CD4-positive, alpha-beta T cell treated with Interleukin-10 for 1 hour (primary cell): ENCODE measurements at places on chromosomes 4 and X.

DNA sequence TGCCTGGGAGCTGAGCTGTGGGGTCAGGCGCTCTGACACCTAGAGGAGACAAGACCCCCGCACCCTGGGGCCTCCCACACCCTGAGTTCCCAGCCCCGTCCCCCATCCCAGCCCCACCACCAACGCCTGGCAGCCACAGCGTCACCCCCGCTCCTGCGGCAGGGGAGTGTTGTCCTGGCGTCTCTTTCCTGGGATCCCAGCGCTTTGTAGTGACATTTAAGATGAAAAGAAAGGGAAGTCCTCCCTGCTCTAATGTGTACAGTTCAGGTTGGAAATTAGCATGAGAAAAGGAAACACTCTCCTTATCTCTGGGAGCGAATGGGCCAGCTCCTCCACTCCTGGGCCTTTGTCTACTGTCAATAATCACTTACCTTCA, 112.1 kb downstream of the FAM53A start:
- DNase-seq: no peak

GRCh38 chr4:33494150-33494549, 2750.2 kb downstream of the ARAP2 start:
- DNase-seq: no peak

- no peak for DNase-seq
Measured at GRCh38 chrX:13374364-13374763, 54.5 kb upstream of the ATXN3L start.

- DNase-seq: no peak
Measured at GRCh38 chr4:98664959-98665358, 6.5 kb upstream of the TSPAN5 start.

GRCh38 chr4:32318926-32319325, 1598.8 kb downstream of the PCDH7 start:
- DNase-seq: no peak

GRCh38 chr4:54066718-54067129, 2.3 kb upstream of the CHIC2 start:
- no peak for DNase-seq

GRCh38 chr4:56906489-56907393, 959 bp upstream of the REST start:
- peak; percentile 19 for DNase-seq

DNA sequence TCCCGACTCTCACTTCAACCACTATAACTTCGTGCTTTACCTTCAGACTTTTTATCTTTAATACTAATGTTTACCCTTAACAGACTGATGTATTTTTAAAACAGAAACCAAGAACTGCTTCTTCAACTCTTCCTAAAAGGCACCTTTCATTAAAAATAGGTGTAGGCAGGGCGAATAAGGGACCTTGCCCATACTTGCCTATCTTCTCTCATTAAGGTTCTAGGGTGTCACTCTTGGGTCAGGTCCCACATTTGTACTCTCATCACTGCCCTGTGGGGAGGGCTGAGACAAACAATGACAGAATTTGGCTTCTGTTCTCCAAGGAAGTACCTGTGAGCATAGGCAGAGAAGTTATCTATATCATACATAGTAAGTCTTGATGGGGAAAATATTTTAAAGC, 69.7 kb downstream of the ANKRD50 start:
- no peak for DNase-seq

DNA sequence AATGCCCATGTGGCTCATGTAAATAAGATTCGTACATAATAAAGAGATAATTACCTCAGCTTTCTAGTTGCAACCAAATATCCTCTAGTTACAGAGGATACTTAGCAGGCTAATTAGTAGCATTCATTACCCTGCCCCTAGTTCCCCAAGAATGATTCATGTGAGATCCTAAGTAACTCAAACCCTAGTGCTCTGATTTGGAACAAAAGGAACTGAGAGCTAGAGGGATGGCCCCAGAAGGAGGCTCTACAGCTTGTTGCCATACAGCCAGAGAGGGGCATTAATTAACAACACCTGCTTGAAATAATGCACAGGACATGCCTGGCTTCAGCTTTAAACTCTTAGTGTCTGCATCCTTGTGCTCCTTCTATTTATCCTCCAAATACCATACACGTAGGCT, 32.6 kb upstream of the CBR4 start:
- DNase-seq: no peak

GRCh38 chrX:78199851-78200250, 60.4 kb upstream of the TAF9B start:
- DNase-seq: peak; percentile 34

GRCh38 chr4:14125375-14126129, 498.0 kb upstream of the BOD1L1 start:
- no peak for DNase-seq

DNA sequence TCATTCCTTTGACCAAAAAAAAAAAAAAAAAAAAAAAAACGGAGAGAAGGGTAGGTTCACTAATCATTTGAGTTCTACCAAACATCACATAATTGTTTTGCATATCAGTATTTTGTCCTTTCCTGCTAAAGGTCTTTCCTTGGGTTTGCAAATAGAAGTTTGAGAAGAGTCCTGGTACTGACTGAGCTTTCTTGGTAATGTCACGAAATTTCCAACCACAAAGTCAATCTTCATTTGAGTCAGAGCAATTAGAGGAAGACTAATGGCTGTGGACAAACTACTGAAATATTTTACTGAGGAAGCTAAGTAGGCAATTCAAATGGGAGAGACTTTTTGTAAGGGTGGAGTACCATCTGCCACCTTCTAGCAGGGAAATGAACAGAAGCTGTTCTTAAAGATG, 21.7 kb upstream of the CD40LG start:
- no peak for DNase-seq

DNA sequence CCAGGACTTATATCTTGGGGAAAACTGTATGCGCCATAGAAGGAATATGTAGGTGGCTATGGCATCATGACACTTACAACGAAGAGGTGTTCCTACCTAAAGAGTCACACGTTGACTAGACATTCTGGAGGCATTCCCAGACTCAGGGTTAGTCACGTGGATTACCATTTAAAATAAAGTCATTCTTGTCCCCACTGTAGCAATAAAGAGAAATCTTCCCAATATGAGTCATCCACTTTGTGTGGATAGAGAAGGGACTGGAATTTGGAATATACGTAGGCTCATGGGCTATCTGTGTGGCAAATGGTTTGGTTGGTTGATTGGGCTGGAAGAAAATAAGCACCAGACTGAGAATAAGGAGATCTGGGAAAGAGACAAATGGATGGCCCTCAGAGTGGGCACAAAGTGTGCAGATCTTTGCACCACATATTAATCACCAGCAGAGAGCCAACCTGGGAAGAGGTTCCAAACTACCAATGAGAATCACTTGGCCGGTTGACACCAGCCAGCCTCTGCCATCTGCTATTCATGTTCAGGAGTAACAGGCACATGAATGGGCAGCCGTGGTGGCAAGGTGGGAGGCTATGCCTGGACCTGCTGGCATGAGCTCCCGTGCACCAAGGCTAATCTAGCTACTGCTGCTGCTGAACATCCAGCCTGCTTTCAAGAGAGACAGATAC, 41.0 kb downstream of the MTNR1A start:
- DNase-seq: no peak

DNA sequence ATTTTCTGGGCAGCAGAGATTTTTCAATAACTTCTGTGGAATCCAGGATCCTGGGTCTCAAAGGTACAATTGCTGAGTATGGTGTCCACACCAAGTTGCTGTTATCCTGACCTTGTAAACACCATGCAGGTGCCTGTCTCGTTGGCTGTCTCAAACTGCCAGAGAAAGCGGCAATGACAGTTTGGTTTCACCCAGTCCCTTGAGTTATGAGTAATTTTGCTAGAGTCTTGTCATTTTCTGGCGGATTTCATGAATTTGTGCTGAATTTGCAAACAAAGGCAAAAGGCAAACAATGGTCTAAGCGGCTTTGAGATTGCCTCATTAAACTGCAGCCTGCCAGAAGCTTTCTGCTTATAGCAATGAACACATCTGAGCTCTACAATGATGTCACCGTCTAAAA, 847.9 kb downstream of the RAB28 start:
- DNase-seq: no peak

DNA sequence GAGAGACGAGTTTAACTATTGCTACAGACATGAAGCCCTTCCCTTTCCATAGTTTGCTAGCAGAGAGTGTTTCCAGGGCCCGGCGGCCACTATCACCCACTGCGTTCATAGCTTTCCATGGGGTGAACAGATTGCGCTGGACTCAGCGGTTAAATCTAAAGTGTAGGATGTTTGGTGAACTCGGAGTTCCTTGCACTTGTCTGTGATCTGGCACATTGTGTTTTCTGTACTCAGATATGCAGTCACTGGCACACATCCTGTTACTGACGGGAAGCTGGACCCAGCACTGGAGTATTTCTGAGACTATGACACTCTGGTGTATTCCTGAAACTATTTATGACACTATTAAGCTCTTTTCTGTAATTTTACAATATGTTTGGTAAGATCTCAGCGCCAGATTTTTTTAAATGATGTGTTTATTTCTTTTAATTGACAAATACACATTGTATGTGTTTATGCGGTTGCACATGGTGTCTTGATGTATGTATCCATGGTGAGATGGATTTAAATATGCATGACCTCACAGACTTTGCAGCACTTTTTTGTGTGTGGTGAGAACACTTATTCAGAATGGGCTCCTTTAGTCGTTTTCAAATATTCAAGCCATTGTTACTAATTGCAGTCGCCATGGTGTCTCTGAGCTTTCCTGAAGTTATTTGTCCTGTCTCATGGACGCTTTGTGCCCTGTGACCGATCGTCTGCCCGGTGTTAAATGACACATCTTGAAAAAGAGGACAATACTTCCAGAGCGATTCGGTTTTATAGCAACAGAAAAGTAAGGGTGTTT, 14.1 kb downstream of the CD99 start:
- no peak for DNase-seq

DNA sequence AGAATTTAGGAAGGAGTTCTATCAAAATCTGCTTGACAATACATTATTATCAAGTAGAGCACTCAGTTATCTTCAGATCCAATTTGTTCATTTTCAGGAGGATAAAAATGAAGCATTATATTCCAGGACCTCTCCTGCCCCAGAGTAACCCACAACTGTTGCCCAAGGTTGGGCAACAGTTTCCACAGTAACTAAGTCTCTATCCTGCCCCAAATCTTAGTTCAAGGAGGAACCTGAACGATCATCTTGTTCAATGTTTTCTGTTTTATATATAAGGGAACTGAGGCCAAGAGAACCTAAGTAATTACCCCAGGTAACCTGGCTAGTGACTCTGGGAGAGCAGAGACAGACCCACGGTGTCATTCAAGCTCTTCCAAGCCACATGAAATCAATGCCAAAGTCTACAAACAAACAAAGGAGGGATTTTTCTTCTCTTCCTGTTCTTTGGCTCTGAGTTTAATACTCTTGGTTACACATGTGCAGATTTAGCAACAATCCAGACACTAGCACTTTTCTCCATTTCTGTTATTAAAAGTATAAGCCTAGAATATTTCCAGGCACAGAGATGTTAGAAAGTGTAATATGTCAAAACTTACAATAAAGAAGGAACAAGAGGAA, 105.6 kb downstream of the C4orf51 start:
- DNase-seq: no peak

DNA sequence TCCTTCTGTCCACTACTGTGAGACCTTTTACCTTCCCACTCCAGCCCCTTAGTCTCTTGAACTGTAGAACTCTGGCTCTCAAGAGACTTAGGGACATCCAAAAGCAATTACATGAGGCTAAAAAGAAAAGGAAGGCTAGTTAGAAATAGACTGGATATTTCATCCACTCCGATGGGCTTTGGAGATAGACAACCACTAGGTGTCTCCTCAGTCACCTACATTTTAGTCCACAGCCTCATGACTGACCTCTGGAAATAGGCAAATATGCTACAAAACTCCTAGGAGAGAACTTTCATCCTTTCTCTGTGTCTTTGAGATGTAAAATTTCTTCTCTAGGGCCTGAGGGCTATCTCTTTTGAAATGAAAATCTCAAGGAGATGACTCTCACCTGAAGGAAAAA, 45.1 kb upstream of the LAMP2 start:
- no peak for DNase-seq

DNA sequence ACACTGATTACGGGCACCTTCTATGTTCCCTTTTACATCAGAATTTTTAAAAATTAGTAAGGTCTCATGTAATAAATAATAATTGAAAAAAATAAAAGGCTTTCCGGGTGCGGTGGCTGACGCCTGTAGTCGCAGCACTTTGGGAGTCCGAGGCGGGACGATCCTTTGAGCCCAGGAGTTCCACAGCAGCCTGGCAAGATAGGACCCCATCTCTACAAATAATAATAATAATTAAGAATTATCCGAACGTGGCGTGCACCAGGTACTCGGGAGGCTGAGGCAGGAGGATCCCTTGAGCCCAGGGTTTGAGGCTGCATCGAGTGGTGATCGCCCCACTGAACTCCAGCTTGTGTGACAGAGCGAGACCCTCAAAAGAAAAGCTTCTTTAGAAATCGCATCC, 771 bp upstream of the LAMTOR3 start:
- DNase-seq: no peak

GRCh38 chr4:69830560-69831269, 29.2 kb downstream of the SULT1E1 start:
- DNase-seq: no peak

- no peak for DNase-seq
Measured at GRCh38 chrX:103608306-103608963, 672 bp downstream of the TCEAL3 start.

- DNase-seq: peak; percentile 30
Measured at GRCh38 chr4:184444953-184445309, 29.4 kb downstream of the IRF2 start.

DNA sequence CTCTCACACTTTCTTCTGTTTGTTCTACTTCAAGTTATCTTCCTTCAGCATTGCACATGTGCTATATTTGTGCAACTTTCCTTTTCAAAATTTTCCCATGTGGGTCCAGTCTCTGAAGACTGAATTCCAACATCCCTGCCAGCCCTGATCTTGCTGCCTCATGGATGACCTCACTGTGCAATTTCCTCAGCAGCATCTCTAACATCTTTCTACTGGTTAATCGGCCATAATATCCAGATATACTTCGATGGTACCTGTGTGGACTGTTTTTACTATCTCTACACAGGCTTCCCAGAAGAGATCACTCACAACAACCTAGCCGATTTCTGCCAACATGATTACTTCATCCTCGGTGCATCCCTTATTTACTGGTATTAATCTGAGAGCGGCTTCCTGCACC, 41.5 kb downstream of the GPM6A start:
- DNase-seq: no peak

DNA sequence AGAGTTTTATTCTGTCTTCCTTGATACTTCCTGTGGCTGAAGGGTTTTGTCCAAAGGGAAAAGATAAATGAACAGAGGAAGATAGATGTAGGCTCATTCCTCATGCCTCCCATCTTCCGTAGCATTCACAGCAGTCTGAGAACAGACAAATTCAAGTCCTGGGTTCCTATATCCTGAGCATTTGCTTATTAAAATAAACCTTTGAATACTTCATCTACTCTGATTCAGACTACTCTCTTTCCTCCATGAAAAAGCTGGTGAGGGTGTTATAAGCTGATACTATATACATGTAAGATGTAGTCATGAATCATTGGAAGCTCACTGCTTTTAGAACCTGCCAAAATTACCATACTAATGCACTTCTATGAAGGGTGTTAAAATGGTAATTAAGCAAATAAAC, 61.2 kb downstream of the GAB1 start:
- no peak for DNase-seq

DNA sequence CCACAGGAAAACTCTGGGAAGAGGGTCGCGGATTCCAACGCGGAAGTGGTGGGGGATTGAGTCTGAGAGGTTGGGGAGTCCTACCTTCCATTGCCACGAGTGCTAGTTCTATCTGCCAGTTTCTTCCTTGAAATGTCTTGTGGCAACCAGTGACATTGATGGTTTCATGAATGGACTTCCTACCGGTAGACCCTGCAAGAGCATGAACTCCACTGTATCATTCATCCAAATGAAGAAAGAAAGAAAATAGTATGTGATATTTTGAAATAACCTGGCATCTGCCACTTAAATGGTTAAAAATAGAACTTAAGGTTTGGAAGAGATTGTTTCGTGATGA, 1.1 kb upstream of the SLC10A7 start:
- peak; percentile 36 for DNase-seq
